Colonic mucosa (tissue), 4 donors: ENCODE measurements at places on chromosomes 7 and 10. TPM values are rescaled to one million over a fixed set of nuclear protein-coding genes. Genes with fewer than 3 reads are reported as not detected.

DNA sequence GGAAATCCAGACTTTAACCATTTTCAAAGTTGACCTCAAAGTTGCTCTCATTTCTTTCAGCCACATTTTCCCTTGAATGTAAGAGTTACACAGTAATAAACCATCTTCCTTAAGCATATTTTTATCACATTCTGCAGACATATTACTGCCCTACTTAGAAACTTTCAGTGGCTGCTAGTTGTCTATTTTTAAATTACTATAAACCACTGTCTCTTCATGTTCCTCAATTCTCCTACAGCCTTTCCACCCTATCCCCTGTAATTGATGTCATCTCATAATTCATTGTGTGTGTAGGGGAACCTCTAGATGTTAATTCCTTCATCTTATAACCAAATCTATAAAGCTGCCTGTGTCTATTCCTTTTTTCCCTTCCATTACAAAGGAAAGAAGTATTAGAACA, 78.1 kb upstream of the STRIP2 start:
- no peak for DNase-seq
- H3K27me3 ChIP-seq: no peaks in the 10 kb centered on the region
- H3K27ac ChIP-seq: no peak overlapping the region
- no peaks in the 10 kb centered on the region for H3K4me1 ChIP-seq

DNA sequence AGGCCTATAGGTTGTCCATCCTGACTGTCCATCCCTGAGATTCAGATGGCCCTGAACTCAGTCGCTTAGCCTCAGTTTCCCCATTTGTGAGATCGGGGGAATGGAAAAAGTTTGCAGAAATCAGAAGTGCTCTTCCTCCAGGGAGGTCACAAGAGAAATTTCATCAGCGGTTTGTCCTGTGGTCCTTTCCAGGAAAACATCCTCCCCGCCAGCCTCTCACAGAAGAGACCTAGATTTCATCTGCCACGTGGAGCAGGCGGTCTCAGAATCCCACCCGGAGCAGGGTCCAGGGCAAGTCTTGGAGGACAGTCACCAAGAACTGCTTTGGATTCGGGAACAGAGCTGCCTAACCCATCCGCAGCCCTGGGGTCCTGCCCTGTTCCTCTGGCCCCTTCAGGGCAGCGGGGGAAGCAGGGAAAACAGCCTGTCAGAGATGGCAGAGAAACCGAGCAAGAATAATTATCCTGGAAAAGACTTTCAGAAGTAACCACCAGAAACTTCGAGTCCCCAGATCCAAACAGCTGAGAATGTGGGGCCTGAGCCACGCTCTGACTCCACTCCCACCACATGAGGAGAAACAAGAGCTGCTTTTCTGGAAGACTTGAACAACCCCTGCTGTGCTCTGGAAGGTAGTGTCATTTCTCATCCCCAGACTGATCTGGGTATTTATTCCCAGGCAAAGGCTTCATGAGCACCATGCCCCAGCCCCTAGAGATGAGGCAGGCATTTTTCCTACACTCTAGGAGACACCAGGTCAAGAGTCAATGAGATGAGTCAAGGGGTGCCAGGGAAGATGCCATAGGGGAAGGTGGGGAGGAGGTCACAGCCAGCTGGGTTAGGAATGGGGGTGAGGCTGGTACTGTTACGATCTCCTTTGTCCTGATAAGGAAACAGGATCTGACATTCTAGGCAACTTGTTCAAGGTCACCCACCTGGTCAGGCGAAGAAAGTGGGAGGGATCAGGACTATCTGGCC, 1.1 kb upstream of the TNS3 start:
- H3K27ac ChIP-seq: no peak overlapping the region
- H3K27me3 ChIP-seq: no peaks in the 10 kb centered on the region
- peaks cover 3% of the 10 kb centered on the region for H3K4me1 ChIP-seq
- no peaks in the 10 kb centered on the region for H3K36me3 ChIP-seq
- no peak for DNase-seq

DNA sequence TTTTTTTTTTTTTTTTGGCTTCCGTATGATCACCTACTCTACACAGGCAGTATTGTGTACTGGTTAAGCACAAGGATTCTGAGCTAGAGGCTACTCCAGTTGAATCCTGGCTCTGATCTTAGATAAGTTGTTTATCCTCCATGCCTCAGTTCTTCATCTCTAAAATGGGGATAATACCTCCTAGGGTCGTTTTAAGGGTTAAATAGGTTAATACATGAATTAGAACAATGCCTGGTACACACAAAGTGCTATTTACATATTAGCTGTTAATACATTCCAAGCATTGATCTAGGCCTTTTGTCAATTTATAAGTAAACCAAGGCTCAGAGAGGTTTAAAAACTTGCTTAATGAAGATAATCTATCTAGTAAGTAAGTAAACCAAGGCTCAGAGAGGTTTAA, 59.0 kb downstream of the ST7 start:
- no peak overlapping the region for H3K4me3 ChIP-seq
- DNase-seq: no peak
- no peaks in the 10 kb centered on the region for H3K4me1 ChIP-seq
- H3K27ac ChIP-seq: no peak overlapping the region
- H3K27me3 ChIP-seq: no peaks in the 10 kb centered on the region
- H3K36me3 ChIP-seq: no peaks in the 10 kb centered on the region

Gene PCBD1
- 96.4 TPM for total RNA-seq

- no peaks in the 10 kb centered on the region for H3K36me3 ChIP-seq
- no peaks in the 10 kb centered on the region for H3K27me3 ChIP-seq
- no peaks in the 10 kb centered on the region for H3K4me1 ChIP-seq
- H3K4me3 ChIP-seq: no peak overlapping the region
- no peak overlapping the region for H3K27ac ChIP-seq
These were observed 304.1 kb downstream of the PAXIP1 start for GRCh38 chr7:154698726-154699291.

- DNase-seq: no peak
- H3K4me1 ChIP-seq: no peaks in the 10 kb centered on the region
- no peak overlapping the region for H3K4me3 ChIP-seq
- no peaks in the 10 kb centered on the region for H3K27me3 ChIP-seq
- no peak overlapping the region for H3K27ac ChIP-seq
These were observed 79.4 kb downstream of the EMX2 start for GRCh38 chr10:117621795-117622420.

Gene PON1
- not detected for total RNA-seq

Gene RGR
- not detected for total RNA-seq

- H3K4me3 ChIP-seq: no peak overlapping the region
- peaks cover 4% of the 10 kb centered on the region for H3K4me1 ChIP-seq
- H3K27ac ChIP-seq: no peak overlapping the region
- H3K27me3 ChIP-seq: no peaks in the 10 kb centered on the region
- no peaks in the 10 kb centered on the region for H3K36me3 ChIP-seq
These were observed 21.9 kb downstream of the UNC5B start for GRCh38 chr10:71234004-71234894.

Gene DNAJC9
- total RNA-seq: 34.8 TPM

- no peak for DNase-seq
- no peak overlapping the region for H3K27ac ChIP-seq
- no peak overlapping the region for H3K4me3 ChIP-seq
- no peaks in the 10 kb centered on the region for H3K4me1 ChIP-seq
These were observed 267.8 kb upstream of the SEMA3C start for GRCh38 chr7:81186691-81187090.

GRCh38 chr7:20484356-20484755, 131.1 kb upstream of the ABCB5 start:
- H3K4me1 ChIP-seq: no peaks in the 10 kb centered on the region
- H3K36me3 ChIP-seq: no peaks in the 10 kb centered on the region
- H3K27ac ChIP-seq: no peak overlapping the region
- no peak overlapping the region for H3K4me3 ChIP-seq

Gene STAG3
- 1.4 TPM for total RNA-seq
